Right lobe of liver (tissue), 6 donors: ENCODE measurements at places on chromosomes 6 and 20. TPM values are rescaled to one million over a fixed set of nuclear protein-coding genes. Genes with fewer than 3 reads are reported as not detected.

- H3K27ac ChIP-seq: no peak overlapping the region
- no peak for DNase-seq
- no peaks in the 10 kb centered on the region for H3K36me3 ChIP-seq
- no peaks in the 10 kb centered on the region for H3K4me1 ChIP-seq
- no peaks in the 10 kb centered on the region for H3K27me3 ChIP-seq
These were observed 144.0 kb upstream of the SLC35B3 start for GRCh38 chr6:8579372-8579771.

DNA sequence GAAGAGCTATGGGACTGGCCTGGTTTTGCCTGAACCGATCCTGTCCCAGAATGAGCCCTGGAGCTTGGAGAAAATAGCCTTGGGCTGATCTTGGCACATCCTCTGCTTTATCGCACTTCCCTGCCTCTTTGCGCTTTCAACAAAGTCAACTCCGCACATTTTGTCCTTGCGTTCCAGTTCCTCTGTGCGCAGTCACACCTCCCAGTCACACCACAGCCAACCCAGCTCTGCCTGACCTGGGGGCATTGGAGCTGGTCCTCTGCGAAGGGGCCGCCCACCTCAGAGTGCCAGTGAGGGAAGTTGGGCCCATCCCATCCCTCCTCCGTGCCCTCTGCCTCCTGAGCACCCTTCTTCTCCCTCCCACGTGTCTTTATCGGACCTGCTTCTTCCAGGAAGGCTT, 16.9 kb upstream of the UQCC2 start:
- no peak overlapping the region for H3K4me3 ChIP-seq
- DNase-seq: peak; percentile 66
- H3K36me3 ChIP-seq: no peaks in the 10 kb centered on the region
- H3K4me1 ChIP-seq: peaks cover 21% of the 10 kb centered on the region
- no peak overlapping the region for H3K27ac ChIP-seq
- H3K27me3 ChIP-seq: no peaks in the 10 kb centered on the region

DNA sequence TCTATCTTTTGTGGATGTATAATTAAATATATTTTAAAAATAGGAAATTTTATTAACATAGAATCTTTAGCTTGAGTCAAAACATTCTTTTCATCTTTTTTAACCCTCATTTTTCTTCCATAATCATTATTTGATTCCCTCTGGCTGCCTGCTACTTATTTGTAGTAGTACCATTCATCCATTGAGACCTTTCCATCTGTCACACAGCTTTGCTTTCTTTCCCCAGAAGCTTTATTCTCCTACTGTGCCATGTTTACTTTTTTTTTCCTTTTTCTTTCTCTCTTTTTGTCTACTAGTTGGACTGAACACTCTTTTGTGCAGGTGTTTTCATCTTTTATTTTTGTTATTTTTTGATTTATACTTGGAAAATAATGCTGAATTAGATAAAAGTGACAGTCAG, 522.6 kb upstream of the MMS22L start:
- H3K4me3 ChIP-seq: no peak overlapping the region
- H3K27me3 ChIP-seq: no peaks in the 10 kb centered on the region
- H3K4me1 ChIP-seq: no peaks in the 10 kb centered on the region
- no peaks in the 10 kb centered on the region for H3K36me3 ChIP-seq
- no peak for DNase-seq
- no peak overlapping the region for H3K27ac ChIP-seq

DNA sequence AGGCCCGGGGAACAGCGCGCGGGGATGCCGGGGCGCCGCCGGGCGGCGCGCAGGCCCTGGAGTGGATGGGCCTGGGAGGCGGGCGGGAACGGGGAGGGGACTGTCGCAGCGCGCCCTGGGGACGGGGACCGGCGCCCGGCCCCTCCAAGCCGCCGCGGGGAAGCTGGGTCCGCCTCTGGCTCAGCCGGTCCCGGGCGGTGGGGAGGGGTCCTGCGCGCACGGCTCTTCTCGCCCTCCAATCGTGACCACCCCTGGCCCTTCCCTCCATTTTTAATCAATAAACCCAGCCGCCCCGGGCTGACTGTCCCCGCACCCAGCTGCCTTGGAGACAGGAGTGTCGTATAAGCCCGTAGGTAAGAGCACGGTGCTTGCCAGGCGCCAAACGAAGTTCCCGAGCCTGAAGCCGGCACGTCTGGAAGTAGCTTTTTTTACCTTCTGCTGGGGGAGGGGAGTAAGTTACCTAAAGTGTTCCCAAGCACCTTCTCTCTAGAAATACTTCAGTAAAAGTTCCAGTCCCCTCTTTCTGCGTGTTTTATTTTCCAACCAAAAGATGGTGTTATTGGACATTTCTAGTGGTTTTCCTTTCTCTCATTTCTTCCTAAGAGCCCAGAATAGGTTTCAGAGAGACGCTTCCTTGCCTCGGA, 780 bp upstream of the TAF4 start:
- H3K27ac ChIP-seq: peak overlapping the region; percentile 52
- peak overlapping the region; percentile 69 for H3K4me3 ChIP-seq
- H3K36me3 ChIP-seq: no peaks in the 10 kb centered on the region
- peaks cover 6% of the 10 kb centered on the region for H3K4me1 ChIP-seq
- peak; percentile 69 for DNase-seq

DNA sequence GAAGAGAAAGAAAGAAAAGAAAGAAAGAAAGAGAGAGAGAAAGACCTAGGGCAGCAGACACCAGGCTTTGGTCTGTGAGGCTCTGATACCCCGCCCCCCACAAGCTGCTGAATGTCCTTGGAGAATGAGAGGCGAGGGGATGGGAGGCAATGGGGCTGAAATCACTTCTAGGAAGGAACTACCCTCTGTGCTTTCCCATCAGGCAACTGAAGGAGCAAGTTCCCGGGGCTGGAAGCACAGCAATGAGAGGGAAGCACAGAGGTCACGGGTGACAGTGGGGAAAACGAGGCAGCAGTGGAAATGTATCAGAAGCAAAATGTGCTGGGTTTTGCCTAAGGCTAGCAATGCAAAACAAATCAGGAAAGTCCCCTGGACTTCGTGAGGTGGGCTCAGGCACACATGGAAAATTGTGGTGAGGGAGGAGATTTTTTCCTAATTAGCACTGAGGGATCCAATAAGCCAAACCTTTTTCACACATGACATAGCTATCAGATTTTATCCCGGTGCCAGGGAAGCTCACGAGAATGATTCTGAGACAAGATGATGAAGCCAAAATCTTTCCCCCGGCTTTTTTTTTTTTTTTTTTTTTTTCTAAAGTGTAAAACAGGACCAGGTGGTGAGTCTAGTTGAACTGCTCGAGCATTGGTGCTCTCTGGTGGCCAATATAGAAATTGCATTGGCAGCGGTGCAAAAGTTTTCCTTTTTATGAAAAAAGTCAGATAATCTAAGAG, 16.8 kb upstream of the ARFGEF2 start:
- no peak overlapping the region for H3K4me3 ChIP-seq
- DNase-seq: peak; percentile 26
- no peak overlapping the region for H3K27ac ChIP-seq
- no peaks in the 10 kb centered on the region for H3K4me1 ChIP-seq
- no peaks in the 10 kb centered on the region for H3K27me3 ChIP-seq
- H3K36me3 ChIP-seq: no peaks in the 10 kb centered on the region

GRCh38 chr6:132021552-132022375, 70.6 kb upstream of the CCN2 start:
- no peak overlapping the region for H3K4me3 ChIP-seq
- no peaks in the 10 kb centered on the region for H3K36me3 ChIP-seq
- no peaks in the 10 kb centered on the region for H3K27me3 ChIP-seq
- H3K27ac ChIP-seq: no peak overlapping the region
- DNase-seq: no peak

- H3K4me1 ChIP-seq: no peaks in the 10 kb centered on the region
- no peak overlapping the region for H3K4me3 ChIP-seq
- no peaks in the 10 kb centered on the region for H3K27me3 ChIP-seq
- no peak overlapping the region for H3K27ac ChIP-seq
These were observed 48.4 kb downstream of the EZR start for GRCh38 chr6:158770533-158771330.

- DNase-seq: peak; percentile 57
- no peaks in the 10 kb centered on the region for H3K27me3 ChIP-seq
- no peaks in the 10 kb centered on the region for H3K36me3 ChIP-seq
- no peaks in the 10 kb centered on the region for H3K4me1 ChIP-seq
- no peak overlapping the region for H3K27ac ChIP-seq
These were observed 101.0 kb downstream of the NRN1 start for GRCh38 chr6:5905431-5906339.

The DNAAF9 gene
- 4.9 TPM for total RNA-seq

The BMP6 gene
- total RNA-seq: 3.0 TPM
